ENCODE measurements at places on chromosomes 11 and 22.

- DNase-seq = no peak
Measured at GRCh38 chr22:43213051-43213450, 26.1 kb upstream of the TTLL12 start.

DNA sequence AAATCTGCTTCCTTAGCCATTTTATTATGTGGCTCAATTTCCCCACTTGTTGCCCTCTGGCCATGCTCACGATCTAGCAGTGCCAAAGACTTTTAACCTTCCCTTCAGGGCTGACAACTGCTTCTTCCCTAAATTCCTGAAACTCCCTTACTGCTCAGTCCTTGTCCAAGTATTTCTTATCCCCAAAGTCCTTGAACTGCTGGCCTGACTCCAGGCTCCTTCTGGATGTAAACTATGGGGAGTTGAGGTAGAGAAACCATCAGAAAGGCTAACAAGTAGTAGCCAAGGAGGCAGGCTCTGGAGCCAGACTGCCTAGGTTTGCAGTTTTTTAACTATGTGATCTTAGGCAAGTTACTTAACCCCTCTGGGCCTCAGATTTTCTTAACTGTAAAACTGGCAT lies 258.7 kb upstream of the CCDC90B start:
- no peak for DNase-seq

- DNase-seq = no peak
Measured at GRCh38 chr11:28520291-28520690, 412.1 kb downstream of the METTL15 start.

DNA sequence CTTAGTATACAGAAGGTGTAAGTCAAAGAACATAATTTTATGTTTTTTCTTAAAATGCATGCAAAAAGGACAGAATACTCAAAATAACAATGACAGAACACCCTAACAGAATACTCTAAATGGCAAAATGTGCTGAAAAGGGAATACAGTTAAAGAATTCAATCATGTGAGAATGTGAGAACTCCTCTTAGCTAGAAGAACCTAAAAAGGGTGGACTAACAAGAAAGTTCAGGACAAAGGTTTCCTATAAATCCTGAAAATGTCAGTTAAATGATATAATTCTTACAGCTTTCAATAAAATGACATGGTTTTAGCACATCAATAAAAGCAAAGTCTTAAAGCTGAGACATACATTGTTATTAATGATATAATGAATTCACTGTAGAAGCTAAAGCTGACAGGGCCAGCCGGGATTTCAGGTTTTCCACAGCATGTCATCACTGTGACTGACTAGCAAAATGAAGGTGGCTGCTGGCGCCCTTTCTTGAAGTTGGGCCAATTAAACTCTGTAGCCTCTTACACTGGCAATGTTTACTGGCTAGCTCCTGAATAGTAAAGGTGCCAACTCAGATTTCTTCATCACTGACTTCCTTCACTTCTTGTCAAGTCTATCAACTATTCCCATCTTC lies 244.4 kb downstream of the TTC28 start:
- no peak for DNase-seq

- no peak for DNase-seq
Measured at GRCh38 chr11:74024261-74025029, 15.6 kb upstream of the UCP3 start.

GRCh38 chr11:26753723-26754504 lies 32.1 kb upstream of the SLC5A12 start:
- peak; percentile 71 for DNase-seq

- no peak for DNase-seq
Measured at GRCh38 chr11:86292912-86293616, 9.0 kb upstream of the HIKESHI start.

GRCh38 chr22:43926349-43926710 lies 2.7 kb downstream of the PNPLA3 start:
- no peak for DNase-seq

- no peak for DNase-seq
Measured at GRCh38 chr11:45665933-45666647, 668 bp upstream of the CHST1 start.

- peak; percentile 32 for DNase-seq
Measured at GRCh38 chr22:46673662-46674236, 53.6 kb downstream of the GRAMD4 start.

DNA sequence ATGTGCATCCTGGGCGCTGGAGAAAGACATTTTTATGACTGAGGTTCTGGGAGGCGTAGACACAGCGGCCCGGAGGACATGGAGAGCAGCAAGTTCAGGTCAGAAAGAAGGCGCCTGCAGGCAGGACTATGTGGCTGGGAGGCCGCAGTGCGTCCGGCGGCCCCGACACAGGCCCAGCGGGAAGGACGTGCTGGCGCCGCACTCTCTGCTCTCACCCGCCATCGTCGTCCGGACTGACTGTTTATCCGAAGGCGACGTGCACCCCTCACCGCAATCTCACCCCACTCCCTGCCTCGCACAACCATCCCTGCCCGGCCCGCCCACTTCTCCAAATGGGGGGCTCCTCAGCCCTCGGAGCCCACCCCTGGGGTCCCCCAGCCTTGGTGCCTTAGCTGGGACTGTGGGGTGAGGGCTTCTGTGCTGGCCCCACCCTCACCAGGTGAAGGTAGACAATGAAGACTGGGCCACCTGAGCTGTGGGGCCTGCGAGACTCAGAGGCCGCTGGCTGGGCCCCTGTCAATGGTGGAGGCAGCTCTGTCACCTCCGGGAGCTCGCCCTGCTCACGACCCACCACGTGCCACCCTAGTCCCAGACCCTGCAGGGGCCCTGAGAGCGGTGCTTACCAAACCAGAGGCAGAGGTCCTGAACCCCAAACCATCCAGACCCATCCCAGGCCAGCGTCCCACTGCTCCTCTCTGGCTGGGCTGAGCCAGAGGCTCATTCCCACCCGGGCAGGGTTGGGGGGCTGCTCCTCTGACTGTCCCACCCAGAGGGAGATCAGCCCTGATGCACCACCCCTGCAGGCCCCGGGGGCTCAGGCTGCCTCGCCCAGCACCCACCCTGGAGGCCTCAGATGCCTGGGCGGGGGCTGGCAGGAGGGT lies 16.2 kb upstream of the MUC5B start:
- no peak for DNase-seq

GRCh38 chr11:119671561-119672015 lies 57.4 kb downstream of the NECTIN1 start:
- DNase-seq = no peak

GRCh38 chr11:126375726-126376125 lies 20.2 kb downstream of the ST3GAL4 start:
- DNase-seq = no peak

- DNase-seq = no peak
Measured at GRCh38 chr11:19673924-19674729, 38.5 kb upstream of the NAV2 start.

GRCh38 chr11:113014262-113015097 lies 53.3 kb downstream of the NCAM1 start:
- DNase-seq = no peak

- no peak for DNase-seq
Measured at GRCh38 chr22:42895541-42895981, 38.5 kb upstream of the ARFGAP3 start.

DNA sequence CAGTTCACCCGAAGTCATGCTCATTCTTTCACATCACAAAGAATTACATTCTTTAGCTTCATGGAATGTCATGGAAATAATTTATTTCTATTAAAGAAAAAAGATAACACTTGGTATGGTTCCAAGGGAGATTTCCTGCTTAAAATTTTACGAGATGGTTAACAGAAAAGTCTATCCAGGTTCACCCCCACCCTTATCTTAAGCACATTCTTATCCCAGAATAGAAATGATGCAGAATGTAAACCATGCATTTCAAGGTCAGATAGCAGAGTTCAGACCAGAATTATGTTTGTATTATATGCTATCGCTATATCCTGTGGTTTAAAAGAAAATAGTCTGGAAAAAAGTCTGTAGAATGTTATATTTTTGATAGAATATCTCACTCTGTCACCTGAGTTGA lies 58.7 kb downstream of the GAS2 start:
- DNase-seq = no peak

DNA sequence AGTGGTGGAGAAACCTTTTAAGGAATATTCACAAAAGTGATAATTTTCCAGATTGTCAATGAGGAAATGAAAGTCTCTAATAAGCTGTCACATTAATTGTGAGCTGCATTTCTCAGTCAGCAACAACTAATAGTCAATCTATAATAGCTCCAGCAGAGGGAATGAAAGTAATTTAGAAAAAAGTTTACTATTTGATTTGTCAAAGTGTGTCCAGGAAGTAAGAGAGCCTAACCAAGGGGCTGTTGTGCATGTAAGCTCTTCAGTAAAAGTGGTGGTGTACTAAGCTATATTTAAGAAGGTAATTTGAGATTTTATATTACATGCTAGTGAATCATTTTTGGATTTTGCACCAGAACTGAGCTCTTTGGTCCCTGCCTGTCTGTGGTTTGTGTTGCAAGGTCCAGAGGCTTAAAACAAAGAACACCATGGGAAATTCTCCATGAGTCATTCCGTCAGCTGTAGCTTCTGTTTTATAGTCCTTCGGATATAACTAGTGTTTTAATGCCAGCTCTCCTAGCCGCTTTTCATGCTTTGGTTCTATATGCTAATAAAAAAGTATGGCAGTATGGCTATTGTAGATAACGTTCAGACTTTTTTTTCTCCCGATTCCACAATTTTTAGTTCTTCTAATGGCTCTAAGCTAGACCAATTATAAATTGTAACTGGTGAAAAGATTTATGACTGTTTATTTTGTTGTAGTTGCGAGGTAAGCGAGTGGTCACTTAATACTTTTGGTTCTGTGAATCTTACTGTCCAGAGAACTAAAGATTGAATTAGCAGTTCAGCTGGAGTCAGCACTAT lies 64.6 kb downstream of the ARHGEF12 start:
- peak; percentile 70 for DNase-seq
